ENCODE measurements at places on chromosomes 7 and 10.

DNA sequence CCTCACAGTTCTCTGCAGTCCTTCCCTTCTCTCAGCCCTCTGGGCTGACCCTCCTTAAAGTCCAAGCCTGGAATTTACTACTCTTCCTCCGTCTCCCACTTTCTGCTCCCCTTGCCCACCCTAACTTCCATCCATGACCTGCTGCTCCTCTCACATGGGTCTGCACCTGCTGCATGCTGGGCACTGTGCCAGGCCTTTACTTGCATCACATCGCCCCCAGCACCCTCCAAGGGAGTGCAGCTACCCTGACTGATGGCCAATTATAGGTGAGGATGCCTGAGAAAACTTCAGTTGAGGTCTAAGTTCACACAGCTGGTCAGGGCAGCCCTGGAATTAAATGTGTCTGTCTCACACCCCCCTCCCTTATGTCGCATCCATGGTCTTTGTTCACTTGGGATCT lies 53.6 kb upstream of the ZPBP start:
- DNase-seq = no peak

DNA sequence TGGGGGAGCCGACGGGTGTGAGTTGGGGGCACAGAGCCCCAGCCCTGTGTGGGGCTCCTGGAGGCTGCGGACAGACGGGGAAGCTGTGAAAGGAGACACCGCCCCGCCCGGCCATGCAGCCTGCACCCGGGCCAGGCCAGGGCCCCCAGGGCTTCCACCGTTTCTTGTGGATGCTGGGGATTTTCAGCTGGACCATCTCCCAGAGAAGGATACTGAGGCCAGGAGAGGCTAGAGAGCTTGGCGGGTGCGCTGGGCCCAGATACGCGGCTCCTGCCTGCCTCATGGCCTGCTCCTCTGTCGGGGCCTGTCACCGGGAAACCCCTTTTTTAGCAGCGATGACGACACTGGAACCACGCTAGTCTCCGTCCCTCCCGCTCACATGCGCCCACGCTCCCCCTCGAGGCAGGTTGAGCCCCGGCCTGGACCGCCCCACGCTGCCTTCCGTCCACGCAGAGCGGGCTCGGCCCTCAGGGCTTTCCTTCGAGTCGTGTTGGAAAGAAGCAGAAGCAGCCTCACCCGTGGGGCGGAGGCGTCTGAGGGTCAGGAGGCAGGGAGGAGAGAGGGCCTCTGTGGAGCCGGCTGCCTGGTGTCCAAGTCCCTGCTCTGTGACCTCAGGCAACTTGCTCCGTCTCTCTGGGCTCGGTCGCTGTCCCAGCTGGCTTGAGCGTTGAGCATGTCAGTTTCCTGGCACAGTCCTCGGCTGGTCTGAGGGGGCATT lies 11.7 kb downstream of the TMEM184A start:
- DNase-seq = no peak

DNA sequence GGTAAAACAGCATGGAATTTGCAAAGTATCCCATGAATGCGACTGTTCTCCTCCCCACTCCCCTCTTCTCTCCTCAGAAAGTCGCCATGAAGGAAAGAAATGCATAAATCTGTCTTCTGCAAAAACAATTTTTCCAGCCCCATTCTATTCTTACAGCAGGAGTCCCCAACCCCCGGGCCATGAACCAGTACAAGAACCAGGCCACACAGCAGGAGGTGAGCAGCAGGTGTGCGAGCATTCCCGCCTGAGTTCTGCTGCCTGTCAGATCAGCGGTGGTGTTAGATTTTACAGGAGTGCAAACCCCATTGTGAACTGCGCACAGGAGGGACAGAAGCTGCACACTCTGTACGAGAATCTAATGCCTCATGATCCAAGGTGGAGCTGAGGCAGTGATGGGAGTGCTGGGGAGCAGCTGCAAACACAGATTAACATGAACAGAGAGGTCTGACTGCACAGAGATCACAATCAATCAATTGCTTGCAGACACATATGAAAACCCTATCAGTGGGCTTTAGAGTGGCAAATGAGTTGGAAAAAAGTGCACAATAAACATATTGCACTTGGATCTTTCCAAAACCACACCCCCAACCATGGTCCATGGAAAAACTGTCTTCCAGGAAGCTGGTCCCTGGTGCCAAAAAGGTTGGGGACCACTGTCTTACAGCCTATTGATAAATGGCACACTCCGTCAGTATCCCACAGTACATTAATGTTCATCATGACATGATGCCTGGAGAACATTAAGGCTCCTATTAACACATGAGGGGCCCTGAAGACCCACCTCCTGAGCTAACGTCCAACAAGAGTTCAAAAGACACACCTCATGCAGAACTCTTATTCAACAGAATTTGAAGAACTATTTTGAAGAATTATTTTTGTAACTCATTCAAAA lies 205.0 kb downstream of the PTPRN2 start:
- DNase-seq = no peak

DNA sequence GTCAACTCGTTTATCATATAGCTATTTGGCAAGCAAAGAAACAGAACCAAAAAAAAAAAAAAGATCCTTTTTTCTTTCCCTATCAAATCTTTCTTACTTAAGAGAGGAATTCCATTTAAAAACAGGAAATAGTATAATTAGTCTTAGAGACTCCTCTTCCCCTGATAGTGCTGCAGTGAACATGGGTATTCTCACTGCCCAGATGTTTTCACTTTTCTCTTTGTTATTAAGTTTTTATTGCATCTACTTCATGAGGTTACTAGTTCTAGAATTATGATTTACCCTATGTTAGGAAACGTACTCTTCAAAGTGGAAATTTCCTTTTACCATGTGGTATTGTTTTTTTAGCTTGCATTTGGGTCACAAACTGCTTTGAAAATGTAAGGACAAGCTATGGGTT lies 8.5 kb downstream of the CASP2 start:
- no peak for DNase-seq

DNA sequence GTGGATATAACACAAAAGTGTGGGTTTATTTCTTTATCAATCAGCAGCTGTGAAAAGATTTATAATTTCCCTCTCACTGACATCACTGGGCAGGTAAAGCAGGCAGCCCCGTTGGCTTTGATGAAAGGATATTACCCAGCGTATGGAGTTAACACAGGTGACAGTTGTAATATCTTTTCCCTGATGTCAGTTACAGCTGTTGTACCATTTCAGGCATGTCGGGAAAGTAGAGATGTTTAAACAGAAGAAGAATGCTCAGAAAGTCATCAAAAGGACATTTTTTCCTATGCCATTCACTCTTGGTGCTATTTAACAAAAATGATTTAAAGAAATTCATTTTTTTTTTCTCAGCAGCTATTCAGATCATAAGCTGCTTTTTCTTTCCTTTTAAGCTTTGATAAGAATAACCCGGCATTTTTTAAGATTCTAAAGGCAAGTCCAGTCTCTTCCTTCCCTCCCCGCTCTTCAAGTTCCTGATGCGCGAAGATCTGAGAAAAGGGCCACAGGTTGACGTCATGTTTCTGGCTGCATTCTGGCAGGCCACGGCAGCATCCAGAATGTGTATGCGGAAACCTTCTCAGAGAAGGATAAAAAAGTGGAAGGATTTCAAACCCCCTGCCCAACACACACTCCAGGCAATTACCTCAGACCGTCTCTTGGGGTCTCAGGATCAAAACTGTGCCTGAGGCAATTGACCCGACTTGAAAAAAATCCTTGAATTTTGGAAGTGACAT lies 32.5 kb upstream of the ADAM12 start:
- DNase-seq = no peak

DNA sequence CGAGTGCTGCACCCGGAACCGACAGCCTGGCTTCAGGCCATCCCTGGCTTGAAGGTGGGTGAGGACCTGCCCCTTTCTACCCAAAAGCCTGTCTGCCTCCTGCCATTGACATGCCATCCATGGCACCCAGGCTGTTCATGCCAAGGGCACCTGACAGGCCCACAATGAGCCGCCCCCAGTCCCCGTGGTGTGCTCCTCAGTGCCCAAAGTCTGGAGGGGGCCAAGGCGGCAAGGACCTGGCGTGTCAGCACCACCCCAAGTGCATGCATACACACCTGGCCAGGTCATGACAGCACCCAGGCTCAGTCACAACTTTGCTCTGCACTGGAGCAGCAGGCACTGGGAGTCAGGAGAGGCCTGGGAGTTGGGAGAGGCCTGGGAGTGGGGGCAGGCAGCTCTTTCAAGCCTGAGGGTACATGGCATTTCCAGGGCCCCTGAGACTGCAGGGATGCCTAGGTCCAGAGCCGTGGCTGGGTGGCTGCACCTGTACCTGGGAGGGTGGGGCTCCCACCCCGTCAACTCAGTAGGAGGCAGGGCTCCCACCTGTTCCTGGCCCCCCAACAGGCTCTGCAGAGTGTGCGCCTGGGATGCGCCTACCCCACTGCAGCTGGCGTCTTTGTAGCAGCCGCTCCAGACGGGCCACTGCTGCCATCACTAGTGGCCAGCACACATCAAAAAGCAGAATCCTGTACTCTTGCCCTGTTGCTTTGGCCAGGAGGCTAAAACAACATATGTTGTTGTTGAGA lies 71.7 kb downstream of the ZNF467 start:
- no peak for DNase-seq

- DNase-seq = peak; percentile 9
Observed at GRCh38 chr7:91517201-91517785, 253.1 kb downstream of the FZD1 start.
